ENCODE measurements at places on chromosomes 3 and 15. TPM values are rescaled to one million over a fixed set of nuclear protein-coding genes. Genes with fewer than 3 reads are reported as not detected.

- no peak overlapping the region for H3K27ac ChIP-seq
- no peak for DNase-seq
- H3K4me3 ChIP-seq: no peak overlapping the region
- no peaks in the 10 kb centered on the region for H3K4me1 ChIP-seq
Observed at GRCh38 chr3:54968546-54969172, 40.8 kb upstream of the LRTM1 start.

GRCh38 chr3:77071809-77072208 is 31.9 kb downstream of the ROBO2 start:
- H3K4me3 ChIP-seq: no peak overlapping the region
- no peak overlapping the region for H3K27ac ChIP-seq
- no peak for DNase-seq
- H3K36me3 ChIP-seq: no peaks in the 10 kb centered on the region
- no peaks in the 10 kb centered on the region for H3K27me3 ChIP-seq

GRCh38 chr15:89781891-89782618 is 5.9 kb downstream of the MESP2 start:
- no peaks in the 10 kb centered on the region for H3K27me3 ChIP-seq
- H3K4me3 ChIP-seq: no peak overlapping the region
- H3K36me3 ChIP-seq: no peaks in the 10 kb centered on the region

DNA sequence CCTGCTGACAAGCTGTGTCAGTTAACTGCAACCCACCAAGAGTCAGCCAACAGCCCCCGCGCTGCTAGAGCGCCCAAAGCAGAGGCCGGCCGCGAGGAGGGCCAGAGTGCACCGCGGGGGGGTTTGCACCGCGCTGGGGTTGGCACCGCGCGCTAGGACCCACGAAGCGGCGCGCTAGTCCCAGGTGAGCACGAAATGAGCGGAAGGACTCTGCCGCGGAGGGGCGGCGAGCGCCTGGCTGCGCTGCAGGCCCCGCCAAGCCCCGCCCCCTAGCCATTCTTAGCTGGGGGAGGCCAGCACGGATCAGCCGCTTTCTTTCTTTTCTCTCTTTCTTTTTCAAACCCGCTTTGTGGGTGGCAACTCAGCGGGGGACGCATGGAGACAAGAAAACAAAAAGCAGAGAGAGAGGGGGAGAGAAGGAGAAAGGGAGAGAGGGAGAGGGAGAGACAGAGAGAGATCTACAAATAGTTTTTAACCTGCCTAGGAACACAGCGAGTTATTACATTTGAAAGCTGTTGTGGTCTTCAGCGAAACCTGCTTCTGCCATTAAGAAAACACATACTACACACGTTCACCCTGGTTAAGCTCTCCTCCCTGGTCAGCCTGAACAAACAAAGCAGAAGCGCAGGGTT is 6.9 kb upstream of the FOXB1 start:
- H3K4me1 ChIP-seq: peaks cover 9% of the 10 kb centered on the region
- DNase-seq: peak; percentile 92
- H3K36me3 ChIP-seq: no peaks in the 10 kb centered on the region
- peak overlapping the region; percentile 67 for H3K4me3 ChIP-seq
- peak overlapping the region; percentile 32 for H3K27ac ChIP-seq
- H3K27me3 ChIP-seq: peaks cover 23% of the 10 kb centered on the region

GRCh38 chr15:40264321-40265153 is 18.3 kb downstream of the ANKRD63 start:
- H3K4me1 ChIP-seq: no peaks in the 10 kb centered on the region
- DNase-seq: no peak
- H3K27me3 ChIP-seq: no peaks in the 10 kb centered on the region
- H3K27ac ChIP-seq: no peak overlapping the region

DNA sequence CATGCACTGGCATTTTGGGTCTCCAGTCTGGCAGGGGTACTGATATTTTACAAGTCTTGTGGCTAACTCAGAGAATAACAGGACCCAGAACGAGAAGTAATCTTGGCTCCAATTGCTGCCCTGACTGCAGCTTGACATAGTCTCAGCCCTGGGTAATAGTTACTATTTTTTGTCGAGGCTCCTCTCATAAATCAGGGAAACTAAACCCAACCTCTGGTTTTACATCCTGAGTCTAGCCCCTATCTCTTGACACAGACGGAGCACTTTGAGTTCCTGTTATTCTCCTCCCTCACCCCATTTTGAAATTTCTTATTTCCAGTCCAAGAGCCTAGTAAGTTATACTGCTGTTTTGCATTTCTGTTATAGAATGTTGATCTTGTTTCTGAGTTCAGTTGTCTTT is 276.1 kb upstream of the GOLIM4 start:
- no peaks in the 10 kb centered on the region for H3K36me3 ChIP-seq
- no peaks in the 10 kb centered on the region for H3K4me1 ChIP-seq
- no peak for DNase-seq
- no peak overlapping the region for H3K4me3 ChIP-seq

- H3K4me3 ChIP-seq: no peak overlapping the region
- H3K27me3 ChIP-seq: no peaks in the 10 kb centered on the region
- H3K27ac ChIP-seq: no peak overlapping the region
- no peaks in the 10 kb centered on the region for H3K36me3 ChIP-seq
Observed at GRCh38 chr3:188682316-188682715, 489.5 kb upstream of the TPRG1 start.

DNA sequence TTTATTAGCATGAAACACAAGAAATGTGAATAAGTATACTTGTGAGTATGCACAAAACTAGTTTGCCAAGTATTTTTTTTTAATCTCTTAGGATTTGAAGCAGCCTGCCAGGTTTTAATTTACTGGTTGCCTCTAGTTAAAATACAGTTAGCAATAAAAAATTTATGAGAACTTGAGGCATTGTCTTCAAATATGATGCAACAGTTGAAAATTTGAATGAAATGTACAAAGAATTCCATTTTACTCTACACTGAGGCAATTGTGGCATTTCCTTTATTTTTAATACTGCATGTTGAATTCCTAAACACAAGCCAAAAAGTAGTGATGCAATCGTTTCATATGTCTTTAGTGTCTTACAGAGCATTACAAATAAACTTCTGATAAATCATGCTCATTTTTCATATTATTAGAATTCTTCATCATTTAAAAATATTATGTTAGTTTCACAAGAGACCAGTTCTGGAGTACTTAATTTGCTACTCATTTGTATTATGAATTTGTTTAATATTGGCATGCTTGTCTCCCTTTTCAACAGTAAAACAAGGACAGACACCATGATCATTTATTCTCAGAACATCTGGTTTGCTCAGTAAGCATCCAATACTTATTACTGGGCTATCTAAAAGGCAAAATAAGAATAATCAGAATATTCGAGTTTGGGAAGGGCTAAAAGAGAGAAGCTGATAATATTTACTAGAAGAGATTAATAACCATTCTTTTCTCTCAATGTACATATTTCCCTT is 124.8 kb upstream of the PTX3 start:
- no peak for DNase-seq
- H3K36me3 ChIP-seq: no peaks in the 10 kb centered on the region
- H3K27me3 ChIP-seq: no peaks in the 10 kb centered on the region

GRCh38 chr3:66622756-66623457 is 122.1 kb upstream of the LRIG1 start:
- DNase-seq: no peak
- H3K27ac ChIP-seq: no peak overlapping the region
- peaks cover 3% of the 10 kb centered on the region for H3K4me1 ChIP-seq

- H3K36me3 ChIP-seq: no peaks in the 10 kb centered on the region
- no peak overlapping the region for H3K4me3 ChIP-seq
- H3K27me3 ChIP-seq: no peaks in the 10 kb centered on the region
- no peaks in the 10 kb centered on the region for H3K4me1 ChIP-seq
Observed at GRCh38 chr3:145620002-145620401, 541.0 kb downstream of the PLOD2 start.

- no peaks in the 10 kb centered on the region for H3K36me3 ChIP-seq
- H3K4me1 ChIP-seq: no peaks in the 10 kb centered on the region
- no peak overlapping the region for H3K4me3 ChIP-seq
- no peaks in the 10 kb centered on the region for H3K27me3 ChIP-seq
- no peak for DNase-seq
- no peak overlapping the region for H3K27ac ChIP-seq
Observed at GRCh38 chr3:20403986-20404740, 218.2 kb upstream of the SGO1 start.

DNA sequence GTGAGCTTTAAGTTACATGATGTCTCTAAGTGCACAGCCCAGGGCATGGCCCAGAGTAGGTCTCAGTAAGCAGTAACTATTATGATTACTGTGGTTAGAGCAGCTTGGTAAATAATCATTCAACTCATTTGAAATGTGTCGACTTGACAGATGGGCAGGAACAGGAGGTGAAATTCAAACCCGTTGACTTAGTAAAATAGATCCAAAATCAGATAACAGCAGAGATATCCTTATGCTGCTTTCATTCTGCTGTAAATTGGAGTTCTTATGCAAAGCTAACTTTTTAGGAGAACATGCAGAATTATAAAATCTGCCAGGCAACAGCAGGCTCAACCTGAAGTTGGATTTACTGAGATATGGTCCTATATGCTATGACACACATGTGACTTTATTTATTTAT is 118.7 kb upstream of the KLHL25 start:
- no peaks in the 10 kb centered on the region for H3K27me3 ChIP-seq
- peaks cover 4% of the 10 kb centered on the region for H3K36me3 ChIP-seq
- H3K4me1 ChIP-seq: no peaks in the 10 kb centered on the region
- no peak overlapping the region for H3K27ac ChIP-seq
- no peak overlapping the region for H3K4me3 ChIP-seq
- no peak for DNase-seq

GRCh38 chr3:40751666-40752065 is 226.9 kb downstream of the ZNF621 start:
- H3K27ac ChIP-seq: no peak overlapping the region
- no peak overlapping the region for H3K4me3 ChIP-seq
- no peaks in the 10 kb centered on the region for H3K36me3 ChIP-seq
- no peaks in the 10 kb centered on the region for H3K4me1 ChIP-seq
- H3K27me3 ChIP-seq: no peaks in the 10 kb centered on the region

DNA sequence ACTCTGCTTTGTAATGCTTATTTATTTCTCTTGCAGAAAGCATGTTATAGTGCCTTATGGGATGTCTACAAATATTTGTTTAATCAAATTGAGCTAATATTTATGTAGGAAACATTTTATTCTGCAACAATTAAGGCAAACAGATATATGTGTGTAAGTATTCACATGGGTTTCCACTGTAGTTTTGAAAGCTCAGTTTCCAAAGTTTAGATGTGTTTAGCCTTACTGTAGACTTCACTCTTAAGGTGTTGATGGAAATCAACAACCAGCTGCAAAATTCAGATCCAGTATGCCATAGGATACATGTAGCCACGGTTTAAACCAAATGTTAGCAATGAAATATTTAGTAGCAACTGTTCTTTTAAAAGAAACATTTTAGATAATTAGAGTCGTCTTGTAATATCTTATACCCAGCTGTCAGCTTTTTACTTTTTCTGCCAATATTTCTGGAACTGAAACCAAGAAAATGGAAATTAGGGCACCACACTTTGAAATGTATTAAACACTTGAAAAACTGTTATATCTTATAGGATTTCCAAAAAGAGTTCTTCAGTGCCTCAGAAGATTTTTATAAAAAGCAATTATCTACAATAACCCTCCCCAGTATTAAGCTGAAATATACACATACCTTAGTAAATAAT is 18.5 kb downstream of the PIK3CA start:
- 0 out of 2 replicates have a peak, but pooled peaks cover 3% of the 10 kb centered on the region for H3K36me3 ChIP-seq
- H3K27me3 ChIP-seq: no peaks in the 10 kb centered on the region
- no peak for DNase-seq
- no peak overlapping the region for H3K27ac ChIP-seq

DNA sequence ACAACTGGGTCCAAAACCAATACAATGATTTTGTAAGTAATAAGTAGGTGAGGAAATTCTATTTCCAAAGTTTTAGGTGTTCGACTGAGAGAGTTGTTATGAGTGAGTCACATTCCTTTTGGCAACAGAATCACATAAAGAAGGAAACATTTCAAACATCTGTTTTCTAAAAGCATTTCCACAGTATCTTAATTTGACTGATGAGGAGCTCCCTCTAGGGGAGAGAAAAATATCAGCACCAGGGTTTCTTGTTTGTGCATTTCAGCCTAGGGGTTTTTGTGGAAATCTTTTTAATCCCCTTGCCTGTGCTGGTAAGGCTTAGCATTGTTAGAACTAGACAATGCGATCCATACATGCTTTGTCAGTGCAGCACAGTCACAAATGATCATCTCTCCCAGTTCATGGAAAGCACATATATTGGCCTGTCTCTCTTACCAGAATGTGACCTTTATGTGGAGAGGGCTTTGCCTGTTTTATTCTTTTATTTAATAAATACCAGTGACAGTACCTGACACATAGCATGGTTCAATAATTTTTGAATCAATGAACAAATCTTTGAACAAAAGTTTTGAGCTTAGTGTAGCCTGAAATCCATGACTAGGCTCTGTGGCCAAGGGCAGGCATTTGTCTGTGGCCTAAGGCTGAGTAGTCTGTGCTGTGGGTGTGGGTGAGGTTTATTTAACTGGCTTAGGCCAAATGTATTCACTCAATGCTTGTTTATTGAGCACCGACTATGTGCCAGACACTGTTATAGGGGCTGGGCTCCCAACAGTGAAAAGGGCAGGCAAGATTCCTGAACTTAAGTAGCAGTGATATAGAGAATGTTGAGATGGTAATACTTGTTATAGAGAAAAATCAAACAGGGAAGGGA is 21.1 kb upstream of the IQCF6 start:
- H3K27ac ChIP-seq: no peak overlapping the region
- H3K27me3 ChIP-seq: no peaks in the 10 kb centered on the region
- H3K36me3 ChIP-seq: no peaks in the 10 kb centered on the region
- no peak for DNase-seq
- H3K4me3 ChIP-seq: no peak overlapping the region

- H3K27me3 ChIP-seq: no peaks in the 10 kb centered on the region
- H3K27ac ChIP-seq: peak within 1 kb of the TSS; percentile 81
- no peaks in the 10 kb centered on the region for H3K36me3 ChIP-seq
- DNase-seq: no peak
- peak within 1 kb of the TSS; percentile 95 for H3K4me3 ChIP-seq
Observed at GRCh38 chr3:136752172-136752421, at the start of gene STAG1. Gene STAG1 (minus strand): TSS chr3:136752378. CDS start chr3:136630898, 121,480 bp downstream.

- H3K4me3 ChIP-seq: no peak overlapping the region
- H3K4me1 ChIP-seq: no peaks in the 10 kb centered on the region
- H3K36me3 ChIP-seq: no peaks in the 10 kb centered on the region
- H3K27ac ChIP-seq: no peak overlapping the region
- H3K27me3 ChIP-seq: no peaks in the 10 kb centered on the region
Observed at GRCh38 chr3:22029480-22029879, 278.5 kb upstream of the ZNF385D start.

DNA sequence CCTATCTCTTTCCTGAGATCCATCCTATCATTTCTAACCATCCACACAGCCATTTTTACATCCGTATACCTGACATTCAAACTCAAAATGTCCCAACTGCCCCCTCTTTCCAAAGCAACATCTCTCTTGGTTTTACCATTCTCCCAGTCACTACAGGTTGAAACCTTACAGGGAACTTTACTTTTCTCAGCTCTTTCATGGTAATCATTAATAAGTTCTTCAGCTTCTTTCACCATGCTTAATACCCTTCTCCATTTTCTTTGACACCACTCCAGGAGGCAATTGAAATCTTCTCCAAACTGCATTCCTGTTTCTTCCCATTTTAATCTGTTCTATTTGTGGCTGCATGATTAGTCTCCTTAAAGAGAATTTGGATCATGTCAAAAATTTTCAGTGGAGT is 352.5 kb downstream of the GAP43 start:
- no peak for DNase-seq
- H3K36me3 ChIP-seq: no peaks in the 10 kb centered on the region
- no peaks in the 10 kb centered on the region for H3K27me3 ChIP-seq
- H3K27ac ChIP-seq: no peak overlapping the region
- no peaks in the 10 kb centered on the region for H3K4me1 ChIP-seq

Gene KCTD6
- total RNA-seq: 14.2 TPM

Gene XCR1
- not detected for total RNA-seq

Gene ITGA11
- not detected for total RNA-seq

Gene OGG1
- total RNA-seq: 43.4 TPM

Gene NPAP1
- 0.07 TPM for total RNA-seq

Gene GOLGA6L9
- total RNA-seq: 3.9 TPM

All from H9 (cell line).